Uterus (tissue), 4 donors: ENCODE measurements at places on chromosomes 4 and X.

GRCh38 chr4:151315212-151315886 lies 10.1 kb downstream of the SH3D19 start:
- no peak for DNase-seq

- DNase-seq = no peak
Measured at GRCh38 chr4:128385683-128386304, 98.2 kb upstream of the PGRMC2 start.

DNA sequence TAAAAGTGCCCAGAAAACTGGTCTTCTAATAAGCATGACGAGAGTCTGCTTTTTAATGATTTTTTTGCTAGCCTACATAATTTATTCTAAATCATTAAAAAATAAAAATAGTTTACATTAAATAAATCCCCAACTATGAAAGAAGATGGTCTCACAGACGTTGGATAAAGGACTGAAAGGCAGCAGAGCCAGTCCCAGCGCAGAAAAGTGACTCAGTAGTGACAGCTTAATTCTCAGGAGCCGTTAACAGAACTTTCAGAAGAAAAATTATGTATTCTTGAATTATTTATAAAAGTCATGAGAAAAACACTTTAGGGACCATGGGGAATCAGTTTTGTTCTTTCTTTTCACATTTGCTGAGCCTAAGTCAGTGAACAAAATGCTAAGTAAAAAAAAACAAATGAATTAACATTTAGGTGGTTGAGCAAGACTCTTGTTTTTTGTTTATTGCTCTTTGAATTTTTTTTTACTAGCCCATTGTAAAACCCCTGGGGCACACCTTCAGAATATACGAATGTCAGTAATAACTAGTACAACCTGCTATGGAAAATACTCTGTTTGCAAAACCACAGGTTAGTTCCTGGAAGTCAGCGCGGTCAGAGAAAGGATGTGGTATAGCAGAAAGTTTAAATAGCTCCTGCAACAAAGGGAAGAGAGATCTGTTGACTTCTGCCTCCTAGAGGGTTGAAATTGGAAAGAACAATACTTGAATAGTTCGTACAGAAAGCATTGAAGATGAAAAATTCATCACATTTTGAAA lies 50.4 kb upstream of the CCDC160 start:
- no peak for DNase-seq

DNA sequence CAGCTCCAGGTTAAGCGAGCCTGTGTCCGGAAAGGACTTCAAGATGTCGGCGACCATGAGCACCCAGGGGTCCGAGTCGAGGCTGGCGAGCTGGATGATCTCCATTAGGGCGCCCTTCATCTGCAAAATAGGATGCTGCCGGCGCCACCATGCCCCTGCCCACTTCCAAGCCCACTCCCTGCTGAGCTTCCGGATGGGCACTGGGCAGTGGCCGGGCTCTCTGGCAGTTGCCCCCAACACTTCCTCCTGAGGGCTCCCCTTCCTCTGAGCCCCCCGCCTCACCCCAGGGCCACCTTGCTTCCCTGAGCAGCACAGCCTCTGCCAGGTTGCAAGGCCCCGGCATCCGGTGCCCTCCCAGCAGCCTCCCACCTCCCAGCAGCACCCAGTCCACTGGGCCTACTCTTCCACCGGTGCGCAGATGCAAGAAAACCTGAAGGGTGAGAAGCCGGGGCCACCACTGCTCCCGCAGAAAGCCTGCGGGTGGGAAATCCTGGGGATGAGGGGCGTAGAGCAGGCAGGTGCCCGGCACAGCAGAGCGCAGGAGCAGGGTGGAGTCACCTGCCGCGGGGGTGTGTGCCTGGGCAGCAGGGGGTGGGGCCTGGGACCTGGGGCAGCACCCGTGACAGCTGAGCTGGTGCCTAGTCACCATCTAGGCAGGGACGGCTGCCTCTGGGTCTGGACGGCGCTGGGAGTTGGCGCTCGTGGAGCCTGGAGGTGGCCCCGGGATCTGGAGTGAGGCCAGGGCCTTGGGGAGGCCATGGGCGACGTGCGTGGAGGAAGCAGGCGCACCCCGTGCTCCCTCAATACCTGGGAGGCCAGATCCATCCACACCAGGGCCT lies 17.0 kb downstream of the NELFA start:
- DNase-seq = no peak
